ENCODE measurements at places on chromosomes 4 and X.

DNA sequence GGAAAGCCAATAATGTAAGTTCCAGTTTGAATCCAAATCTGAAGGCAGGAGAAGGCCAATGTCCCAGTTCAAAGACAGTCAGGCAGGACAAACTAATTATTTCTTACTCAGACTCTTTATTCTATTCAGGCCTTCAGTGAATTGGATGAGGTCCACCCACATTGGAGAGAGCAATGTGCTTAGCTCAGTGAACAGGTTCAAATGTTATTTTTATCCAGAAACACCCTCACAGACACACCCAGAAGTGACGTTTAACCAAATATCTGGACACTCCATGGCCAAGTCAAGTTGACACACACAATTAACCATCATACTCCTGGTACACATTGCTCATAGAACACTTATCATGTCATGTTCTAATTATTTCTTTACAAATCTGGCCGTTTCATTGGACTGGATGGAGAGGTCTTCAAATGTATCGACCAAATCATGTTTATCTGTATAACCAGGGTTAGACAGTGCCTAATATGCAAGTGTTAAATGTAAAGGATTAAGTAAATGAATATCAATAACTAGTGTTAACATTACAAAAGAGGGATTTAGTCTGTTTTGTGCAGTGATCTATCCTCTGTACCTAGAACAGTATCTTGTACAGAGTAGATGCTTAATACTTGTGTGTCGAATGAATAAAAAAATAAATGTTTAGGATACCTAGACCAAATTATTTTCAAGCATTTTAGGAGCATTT lies 27.1 kb upstream of the XK start:
- no peak for DNase-seq

- DNase-seq, result peak; percentile 72
Observed at GRCh38 chrX:15930585-15930984, 76.0 kb upstream of the AP1S2 start.

DNA sequence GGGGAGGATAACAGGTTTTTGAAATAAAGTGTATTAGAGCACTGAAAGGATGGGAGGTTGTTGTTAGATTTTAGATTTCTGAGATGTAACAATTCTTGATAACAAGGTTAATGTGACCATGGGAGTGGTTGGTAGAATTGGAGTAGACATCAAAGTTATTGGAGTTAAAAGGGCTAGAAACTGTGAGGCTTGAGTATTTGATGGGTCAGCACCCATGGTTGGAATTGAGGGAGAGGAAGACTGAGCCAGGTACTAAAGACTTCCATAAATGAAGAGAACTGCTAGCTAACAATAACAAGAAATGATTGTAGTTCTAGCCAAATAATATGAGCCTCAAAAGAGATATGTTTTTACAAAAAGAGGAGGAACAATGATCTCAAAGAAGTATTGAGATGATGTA lies 98.8 kb downstream of the HEPH start:
- no peak for DNase-seq

- DNase-seq, result no peak
Observed at GRCh38 chr4:56619816-56620215, 61.3 kb downstream of the HOPX start.

DNA sequence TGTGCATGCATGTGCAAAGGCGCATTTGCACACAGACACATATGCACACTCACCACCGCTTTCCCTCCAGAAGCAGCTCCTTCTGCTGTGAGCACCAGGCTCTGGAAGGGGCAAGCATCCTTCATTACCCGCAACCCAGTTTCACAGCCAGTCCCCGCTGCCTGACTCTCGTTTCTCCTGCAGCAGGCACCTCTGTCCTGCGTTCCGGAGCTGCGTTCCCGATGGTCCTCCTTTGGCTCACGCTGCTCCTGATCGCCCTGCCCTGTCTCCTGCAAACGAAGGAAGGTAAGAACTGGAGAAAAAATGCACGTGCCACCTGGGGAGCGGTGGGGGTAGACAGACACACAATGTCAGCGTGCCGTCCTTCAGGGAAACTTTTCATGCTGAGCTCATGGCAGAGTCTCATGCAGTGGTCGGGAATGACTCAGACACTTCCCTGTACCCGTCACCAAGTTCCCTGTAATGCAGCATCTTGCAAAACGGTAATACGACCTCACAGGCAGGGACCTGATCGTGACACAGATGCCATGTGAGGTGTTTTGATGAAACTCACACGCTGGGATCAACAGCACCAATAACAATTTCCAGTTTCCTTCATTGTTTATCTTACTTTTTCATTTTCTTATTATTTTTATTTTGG lies 5.1 kb downstream of the IL3RA start:
- no peak for DNase-seq

DNA sequence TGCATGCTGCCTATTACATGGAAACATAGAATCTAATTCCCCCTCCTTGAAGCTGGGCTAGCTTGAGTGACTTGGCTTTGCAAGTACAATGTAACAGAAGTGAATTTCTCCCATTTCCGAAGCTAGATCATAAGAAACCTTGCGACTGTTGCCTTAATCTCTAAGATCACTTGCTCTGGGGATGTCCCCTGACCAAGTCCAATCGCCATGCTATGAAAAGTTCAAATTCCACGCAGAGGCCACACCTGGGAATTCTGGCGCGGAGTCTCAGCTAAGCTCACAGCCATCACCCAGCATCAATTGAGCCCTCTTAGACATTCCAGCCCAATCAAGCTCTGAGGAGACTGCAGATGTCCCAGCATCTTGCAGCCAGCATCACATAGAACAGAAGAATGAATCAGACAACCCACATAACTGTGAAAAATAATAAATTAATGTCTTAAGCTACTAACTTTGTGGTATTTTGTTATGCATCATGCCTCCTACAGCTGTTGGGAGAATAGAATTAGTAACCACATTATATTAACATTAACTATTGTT lies 27.0 kb downstream of the GPM6A start:
- no peak for DNase-seq

DNA sequence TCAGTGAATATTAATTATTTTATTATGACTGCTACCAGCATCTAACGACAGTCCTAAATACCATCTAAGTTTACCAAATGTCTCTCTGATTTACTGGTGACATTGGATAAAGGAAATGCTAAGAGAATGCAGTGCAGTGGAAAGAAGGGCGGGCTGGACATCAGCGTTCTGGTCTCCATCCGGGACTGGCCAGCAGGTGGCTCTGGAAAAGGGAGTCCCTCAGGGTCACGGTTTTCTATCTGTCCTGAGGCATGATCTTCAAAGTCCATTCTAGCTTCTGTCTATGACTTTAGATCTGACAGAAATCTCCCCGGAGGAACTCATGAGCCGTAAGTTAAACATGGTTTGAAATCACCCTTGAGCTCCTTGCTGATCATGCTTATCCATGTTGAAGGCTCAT lies 3.3 kb downstream of the TRIM2 start:
- peak; percentile 20 for DNase-seq

GRCh38 chr4:6878451-6879059 lies 31.1 kb upstream of the TBC1D14 start:
- DNase-seq, result no peak

DNA sequence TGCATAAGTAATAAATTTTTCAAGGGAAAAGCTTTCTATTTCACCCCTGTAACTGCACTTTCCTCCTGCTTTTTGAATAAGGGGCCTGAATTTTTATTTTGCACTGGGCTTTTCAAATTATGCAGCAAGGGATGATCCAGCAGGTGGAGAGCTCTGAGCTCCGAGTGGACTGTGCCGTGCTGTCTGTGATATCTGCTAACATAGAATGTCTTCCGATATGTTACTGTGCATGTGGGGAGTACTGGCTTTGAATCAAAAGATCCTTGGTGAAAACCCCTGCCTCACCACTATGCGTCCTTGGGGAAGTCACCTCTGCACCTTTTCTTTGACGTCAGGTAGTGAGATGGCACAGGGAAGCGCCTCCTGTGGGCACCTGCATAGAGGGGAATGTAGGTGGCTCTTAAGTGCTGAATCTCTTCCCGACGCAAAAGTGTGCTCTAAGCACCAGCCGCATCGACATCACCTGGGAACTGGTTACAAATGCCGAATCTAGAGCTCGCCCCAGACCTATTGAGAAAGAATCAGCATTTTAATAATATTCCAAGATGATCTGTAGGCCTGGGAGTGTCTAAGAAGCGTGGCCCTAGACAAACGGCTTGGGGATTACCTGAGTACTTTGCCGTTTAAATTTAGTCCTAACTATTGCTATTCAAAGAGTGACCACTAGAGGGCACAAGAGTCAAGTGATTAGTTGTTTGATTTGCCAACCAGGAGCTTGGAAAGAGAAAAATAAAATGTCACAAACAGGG lies 19.2 kb upstream of the WFS1 start:
- peak; percentile 55 for DNase-seq

DNA sequence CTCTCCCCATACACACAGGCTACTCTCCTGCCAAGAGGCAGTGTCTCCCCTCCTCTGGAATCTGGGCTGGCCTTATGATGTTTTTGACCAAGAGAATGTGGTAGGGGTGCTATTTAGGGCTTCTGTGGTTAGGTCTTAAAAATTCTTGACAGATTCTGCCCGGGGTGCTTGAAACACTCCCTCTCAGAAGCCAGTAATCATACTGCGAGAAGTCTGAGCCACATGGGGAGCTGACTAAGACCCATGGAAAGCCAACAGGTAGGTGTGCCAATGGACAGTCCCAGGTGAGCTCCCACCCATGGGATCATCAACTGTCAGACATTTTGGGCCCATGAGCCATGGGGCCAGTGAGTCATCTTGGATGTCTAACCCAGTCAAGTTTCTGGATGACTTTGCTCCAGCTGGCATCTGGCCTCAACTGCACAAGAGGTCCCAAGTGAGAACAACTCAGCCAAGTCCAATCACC lies 315.7 kb downstream of the FBXW7 start:
- peak; percentile 41 for DNase-seq

GRCh38 chrX:130080791-130081367 lies 29.4 kb downstream of the ELF4 start:
- DNase-seq, result no peak

- DNase-seq, result no peak
Observed at GRCh38 chr4:171378323-171378722, 434.9 kb upstream of the GALNTL6 start.

All from AG10803 (cell line).